ENCODE measurements at places on chromosomes 6 and 20.
A peak's percentile ranks its signal among the peaks of the same experiment; 100 is the strongest.

GRCh38 chr6:13461307-13461706, 26.1 kb downstream of the GFOD1 start:
- no peak for DNase-seq

GRCh38 chr20:14829906-14830305, 492.5 kb upstream of the FLRT3 start:
- no peak for DNase-seq

DNA sequence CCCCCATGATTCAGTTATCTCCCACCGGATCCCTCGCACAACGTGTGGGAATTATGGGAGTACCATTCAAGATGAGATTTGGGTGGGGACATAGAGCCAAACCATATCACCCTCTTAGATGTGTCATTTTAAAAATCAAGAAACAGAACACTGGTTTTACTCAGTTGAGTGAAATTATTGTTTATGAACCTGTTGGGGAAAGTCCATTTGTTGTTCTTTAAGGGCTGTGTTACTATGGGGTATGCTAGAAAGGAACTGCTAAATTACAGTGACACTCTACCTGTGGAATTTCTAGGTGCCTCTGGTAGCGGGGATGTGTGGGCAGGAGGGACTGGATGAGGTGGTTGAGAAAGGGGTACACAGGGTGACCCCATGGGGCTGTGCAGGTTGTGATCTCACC, 28.9 kb downstream of the STX11 start:
- no peak for DNase-seq

- no peak for DNase-seq
Observed at GRCh38 chr6:100173211-100173610, 179.2 kb upstream of the MCHR2 start.

DNA sequence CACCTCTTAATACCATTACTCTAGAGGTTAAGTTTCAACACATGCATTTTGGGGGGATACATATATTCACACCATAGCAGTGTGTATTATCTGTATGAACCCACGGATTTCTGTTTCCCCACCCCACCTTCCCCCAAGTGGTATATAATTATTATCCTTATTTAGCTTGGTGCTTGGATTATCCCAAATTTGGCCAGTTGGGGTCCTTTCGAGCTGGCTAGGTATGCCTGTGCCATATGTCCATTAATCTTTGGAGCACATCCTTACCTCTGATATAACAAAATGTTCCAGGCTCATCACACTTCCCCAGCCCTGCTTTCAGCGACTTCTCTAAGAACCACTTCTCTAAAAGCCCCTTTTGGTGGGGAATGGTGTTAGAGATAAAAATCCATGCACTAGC, 118.7 kb upstream of the MLIP start:
- no peak for DNase-seq

GRCh38 chr6:11828262-11828870, 49.8 kb upstream of the ADTRP start:
- DNase-seq, result no peak

GRCh38 chr6:157222201-157222981, 100.9 kb downstream of the TMEM242 start:
- DNase-seq, result no peak

GRCh38 chr6:140784573-140784972, 1348.2 kb upstream of the GJE1 start:
- DNase-seq, result no peak

DNA sequence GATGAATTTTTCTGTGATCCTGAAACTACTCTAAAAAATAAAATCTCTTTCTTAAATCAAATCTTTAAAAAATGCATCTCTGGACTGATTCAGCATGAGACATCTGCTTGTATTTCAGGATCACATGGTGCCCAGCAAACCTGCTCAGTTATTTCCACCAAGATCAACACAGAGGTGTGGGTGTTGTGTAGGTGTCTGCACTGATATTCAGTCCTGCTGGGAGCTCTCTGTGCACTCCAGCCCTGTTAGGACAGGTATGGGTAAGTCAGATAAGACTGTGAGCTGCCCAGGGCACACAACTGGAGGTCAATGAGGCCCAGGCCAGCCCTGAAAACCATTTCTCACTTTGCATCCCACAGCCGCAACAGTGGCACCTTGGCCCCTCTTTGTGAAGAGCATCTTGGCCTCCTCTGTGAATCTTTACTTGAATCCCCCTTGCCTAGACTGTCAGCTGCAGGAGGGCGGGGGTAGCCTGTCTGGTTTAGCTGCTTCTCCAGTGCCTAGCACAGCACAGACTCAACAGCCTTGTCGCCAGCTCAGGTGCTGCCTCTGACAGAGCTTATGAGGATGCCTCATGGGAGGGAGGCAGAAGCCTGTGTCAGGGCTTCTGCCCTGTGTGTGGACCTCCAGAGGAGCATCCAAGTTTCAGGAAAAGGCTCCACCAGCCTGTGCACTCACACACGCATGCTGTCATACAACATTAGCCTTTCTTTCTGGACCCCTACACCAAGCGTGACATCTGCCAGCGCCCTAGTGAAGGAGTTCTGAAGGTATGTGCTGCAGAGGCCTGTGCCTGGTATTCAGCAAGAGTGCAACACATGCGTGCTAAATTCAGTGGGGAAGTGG, 187.6 kb upstream of the CST7 start:
- DNase-seq, result no peak

- DNase-seq, result no peak
Observed at GRCh38 chr6:111076024-111076695, 11.1 kb upstream of the SLC16A10 start.

GRCh38 chr6:38572186-38572813, 67.4 kb downstream of the BTBD9 start:
- DNase-seq, result no peak

DNA sequence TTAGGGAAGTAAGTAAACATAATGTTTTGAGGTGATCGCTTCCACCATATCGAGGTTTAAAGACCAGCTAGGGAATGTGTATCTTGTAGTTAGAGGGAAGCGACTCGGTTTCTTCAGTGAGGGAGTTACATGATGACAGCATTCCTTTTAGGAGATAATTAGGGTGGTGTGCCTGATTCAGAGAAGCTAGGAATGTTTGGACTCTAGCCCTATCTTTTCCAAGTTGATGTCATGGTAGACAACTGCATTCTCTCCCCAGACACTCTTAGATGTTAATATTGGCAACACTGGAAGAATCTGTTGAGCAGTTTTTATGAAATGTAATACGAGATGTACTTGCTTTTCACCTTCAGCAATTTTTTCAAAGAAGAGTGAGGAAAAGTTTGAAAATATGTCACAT, 12.9 kb upstream of the HIVEP1 start:
- no peak for DNase-seq

DNA sequence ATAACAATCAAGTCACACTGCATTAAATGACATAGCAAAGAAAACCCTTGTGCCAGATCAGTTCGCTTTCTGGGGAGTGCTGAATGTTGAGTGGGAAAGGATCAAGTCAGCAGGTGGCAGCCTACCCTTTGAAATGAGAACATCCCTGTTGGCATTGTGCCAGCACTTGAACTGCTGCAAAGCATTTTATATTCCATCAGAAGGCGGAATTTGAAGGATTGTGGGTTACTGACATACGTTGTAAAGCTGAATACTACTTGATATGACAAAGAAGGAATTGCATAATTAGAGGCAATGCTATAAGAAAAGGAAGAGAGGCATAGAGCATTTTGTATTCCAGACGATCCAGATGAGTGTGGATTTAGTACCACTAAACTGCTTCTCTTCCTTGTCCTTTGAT, 26.5 kb downstream of the BCKDHB start:
- DNase-seq, result peak; percentile 69

DNA sequence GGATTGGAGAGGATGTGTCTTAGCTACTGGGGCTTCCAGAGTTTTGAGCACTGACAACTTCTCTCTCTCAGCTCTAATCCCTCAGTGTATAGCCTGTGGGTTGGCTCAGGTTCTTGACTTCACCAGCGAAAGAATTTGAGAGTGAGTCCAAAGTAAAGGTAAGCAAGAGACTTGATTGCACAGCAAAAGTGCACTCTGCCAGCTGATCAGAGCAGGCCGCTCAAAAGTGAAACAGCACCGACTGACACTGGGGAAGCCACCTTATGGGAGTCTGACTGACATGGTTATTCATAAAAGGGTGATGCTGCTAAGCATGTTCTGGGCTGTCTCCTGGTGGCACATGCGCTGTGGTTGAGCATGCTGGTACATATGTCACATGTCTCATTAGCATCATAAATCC, 389.5 kb downstream of the CBLN4 start:
- DNase-seq, result no peak

DNA sequence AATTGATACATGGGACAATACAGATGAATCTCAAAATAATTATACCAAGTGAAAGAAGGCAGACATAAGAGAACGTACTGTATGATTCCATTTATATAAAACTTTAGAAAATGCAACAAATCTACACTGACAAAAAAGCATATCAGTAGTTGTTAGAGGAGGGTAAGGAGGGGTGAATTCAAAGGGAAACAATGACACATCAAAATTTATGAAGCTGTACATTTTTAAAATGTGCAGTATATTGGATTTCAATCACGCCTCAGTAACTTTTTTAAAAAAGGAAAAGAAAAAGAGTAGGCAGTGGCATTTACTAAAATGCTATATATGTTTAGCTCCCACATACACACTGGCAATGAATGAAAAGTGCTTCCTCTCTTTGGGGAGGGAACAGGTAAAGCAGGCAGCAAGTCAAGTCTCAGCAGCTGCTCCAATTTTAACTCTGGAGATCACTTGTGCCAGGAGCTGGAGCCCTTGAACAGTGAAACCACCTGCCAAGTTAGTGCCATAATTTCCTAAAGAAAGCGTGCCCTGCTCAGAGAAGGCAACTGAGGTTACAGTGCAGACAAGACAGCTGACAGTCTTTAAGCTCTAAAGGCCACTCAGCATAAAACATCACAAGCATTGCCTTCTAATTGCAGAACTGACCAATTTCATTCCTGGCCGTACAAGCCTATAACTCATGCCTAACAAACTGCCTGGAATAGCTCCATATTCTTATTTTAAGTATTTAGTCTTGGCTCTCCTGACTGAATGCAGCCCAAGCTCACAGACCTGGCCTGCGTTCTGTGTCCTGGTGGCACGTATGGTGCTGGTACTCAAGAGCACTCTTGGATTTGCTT, 10.9 kb downstream of the FKBP1A start:
- no peak for DNase-seq

DNA sequence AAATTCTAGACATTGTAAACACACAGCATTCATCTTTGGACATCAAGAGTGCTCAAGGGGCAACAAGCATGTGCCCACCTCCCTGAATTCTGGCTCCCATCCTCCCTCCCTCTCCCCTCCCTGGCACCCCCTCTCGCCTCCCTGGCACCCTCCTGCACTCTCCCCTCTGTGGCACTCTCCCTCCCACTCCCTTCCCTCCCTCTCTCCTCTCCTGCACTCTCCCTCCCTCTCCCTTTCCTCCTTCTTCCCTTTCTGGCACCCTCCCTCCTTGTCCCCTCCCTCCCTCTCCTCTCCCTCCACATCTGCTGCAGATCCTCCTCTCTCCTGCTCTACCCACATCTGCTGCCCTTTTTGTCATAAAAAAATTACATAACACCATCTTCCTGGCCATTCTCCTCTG, 113.0 kb upstream of the SLC22A23 start:
- no peak for DNase-seq

DNA sequence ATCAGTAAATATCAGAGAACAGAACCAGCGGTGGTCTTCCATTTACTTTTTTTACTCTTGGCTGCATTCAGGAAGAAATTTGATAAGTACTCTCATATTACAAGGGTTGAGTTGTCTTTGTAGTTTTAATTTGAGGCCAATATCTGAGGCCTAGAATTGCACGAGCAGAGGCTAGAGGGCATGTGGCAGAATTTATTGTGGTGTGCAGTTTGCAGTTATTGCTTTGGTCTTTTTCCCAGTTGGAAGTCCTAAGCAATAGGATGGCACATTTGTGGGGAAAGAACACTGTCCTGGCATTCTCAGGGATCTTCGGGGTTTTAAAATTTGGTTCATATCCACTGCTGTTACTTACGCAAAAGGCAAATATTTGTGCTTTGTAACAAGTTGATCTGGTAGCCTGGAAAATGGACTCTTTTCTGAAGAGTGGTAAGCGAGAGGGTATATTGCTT, 66.0 kb downstream of the CTNNBL1 start:
- DNase-seq, result no peak

GRCh38 chr6:163955096-163955495, 540.6 kb downstream of the QKI start:
- DNase-seq, result no peak

DNA sequence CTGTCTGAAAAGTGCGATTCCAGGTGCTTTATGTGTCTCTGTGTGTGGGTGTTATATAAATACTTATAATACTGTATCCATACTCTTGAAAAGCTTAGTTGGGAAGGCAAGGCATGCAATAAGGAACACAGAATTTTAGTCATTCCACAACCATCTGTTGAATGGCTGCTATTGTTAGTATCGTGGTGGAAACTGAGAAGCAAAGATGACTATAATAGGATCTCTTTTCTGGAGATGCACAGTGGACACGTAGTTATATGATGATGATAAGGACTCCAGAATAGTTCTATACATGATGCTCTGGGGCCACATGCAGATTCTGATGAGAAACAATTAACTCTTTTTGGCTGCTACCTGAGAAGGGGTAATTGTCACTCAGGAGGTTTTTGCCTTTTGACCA, 25.2 kb downstream of the ESR1 start:
- DNase-seq, result no peak

- DNase-seq, result no peak
Observed at GRCh38 chr20:45341579-45341938, 6.7 kb downstream of the SDC4 start.

- DNase-seq, result no peak
Observed at GRCh38 chr6:35566794-35567193, 54.1 kb upstream of the TULP1 start.

Measured in SHP77 (cell line).